ENCODE measurements at places on chromosomes 5 and 9.

- DNase-seq = no peak
Measured at GRCh38 chr5:181107699-181108098, 23.3 kb downstream of the OR2V1 start.

DNA sequence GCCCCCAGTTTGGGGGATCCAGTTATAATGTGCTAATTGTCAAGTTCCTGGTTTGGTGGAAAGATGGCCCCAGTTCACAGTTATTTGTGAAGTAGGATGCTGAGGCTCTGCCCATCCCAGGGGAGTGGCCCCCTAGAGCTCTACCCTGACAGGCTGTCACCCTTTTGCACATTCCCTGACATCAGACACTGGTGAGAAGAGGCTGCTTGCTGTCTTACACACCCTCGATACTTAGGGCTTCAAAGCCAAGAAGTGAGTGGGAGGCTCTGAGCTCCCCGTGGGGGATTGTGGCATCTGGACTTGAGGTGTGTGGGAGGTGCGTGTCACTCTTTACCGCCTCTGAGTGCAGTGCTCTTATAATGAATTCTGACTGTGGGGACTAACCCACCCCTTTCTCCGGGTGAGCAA, 168.5 kb downstream of the DOCK2 start:
- no peak for DNase-seq

DNA sequence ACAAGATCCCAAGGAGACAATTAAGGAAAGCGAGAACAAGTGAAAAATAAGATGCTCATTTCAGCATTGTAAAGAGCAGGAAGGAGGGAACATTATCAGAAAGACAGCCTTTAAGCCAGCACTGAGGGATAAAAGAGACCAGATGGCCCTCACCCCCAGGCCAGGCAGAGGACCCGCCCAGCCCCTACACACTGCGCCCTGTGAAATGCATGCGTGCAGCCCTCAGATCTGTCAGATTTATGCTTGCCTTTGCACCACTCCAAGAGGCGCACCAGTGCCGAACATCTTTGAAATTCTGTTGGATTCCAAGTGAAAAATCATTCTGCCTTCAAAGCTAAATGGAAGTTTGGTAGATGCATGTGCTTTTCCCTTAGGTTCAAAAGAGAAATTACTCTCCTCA, 378.0 kb downstream of the MLLT3 start:
- DNase-seq = no peak

- DNase-seq = no peak
Measured at GRCh38 chr9:80177949-80178480, 606.2 kb downstream of the TLE4 start.

DNA sequence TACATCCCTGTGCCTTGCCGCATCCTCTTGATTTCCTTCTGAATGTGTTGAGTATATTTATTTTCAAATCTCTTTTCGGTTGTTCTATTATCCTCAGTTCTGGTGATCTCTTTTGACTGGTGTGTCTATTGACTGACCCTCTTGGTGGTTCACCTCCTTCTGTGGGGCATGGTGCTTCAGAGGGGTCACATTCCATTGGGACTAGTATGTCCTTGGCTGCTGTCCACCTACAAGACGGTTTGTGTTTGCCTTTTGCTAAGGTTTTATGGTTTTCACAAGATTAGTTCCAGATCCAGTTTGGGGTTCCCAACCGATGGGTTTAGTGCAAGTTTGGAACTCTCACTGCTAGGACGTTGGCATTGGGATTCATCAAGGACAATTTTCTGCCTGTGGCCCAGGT, 66.6 kb downstream of the PHF2 start:
- no peak for DNase-seq

DNA sequence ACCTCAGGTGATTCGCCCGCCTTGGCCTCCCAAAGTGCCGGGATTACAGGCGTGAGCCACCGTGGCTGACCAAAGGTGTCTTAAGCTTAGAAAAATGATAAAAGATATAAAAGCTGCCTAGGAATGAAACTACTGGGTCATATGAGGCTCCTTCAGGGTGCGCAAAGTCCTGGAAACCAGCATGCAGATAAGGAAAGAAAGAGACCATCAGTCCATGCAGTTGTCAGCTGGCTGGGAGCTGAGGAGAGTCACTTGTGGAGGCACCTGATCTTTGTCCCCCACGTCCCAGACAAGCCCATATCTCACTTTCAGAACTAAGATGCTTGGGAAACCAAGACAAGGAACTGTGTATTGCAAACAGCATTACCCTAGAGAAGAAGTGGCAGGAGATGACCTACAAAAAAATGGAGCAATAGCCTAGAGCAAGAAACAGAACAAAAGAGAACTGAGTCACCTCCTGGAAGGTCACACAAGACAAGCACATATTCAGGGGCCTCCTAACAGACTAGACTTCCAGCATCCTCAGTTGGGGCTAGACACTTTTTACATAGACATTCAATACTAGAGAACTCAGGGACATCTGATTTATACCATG, 2.8 kb upstream of the CCDC125 start:
- DNase-seq = no peak

DNA sequence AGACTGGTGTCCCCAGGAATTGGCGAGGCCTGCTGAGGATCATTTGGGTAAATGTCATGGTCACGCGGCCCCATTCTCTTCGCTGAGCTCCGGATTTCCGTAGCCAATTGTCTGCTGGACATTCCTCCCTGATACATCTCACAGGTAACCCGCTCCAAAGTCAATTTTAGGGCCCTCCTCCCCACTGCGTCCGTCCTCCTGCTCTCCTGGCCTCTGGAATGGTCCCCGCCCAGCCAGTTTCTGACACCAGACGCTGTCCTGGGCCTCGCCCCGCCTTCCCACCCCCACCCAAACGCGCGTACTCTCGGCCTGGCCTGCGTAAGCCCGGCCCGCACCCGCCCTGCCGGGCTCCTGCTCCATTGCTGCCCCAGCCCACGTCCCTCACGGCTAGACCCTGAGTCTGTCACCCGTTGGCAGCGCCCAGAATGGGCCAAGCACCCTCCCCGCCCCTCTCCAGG, 202.0 kb downstream of the AUH start:
- no peak for DNase-seq

GRCh38 chr9:91843623-91844148, 106.3 kb downstream of the ROR2 start:
- no peak for DNase-seq

GRCh38 chr5:106875591-106876297, 795.0 kb downstream of the EFNA5 start:
- no peak for DNase-seq

- DNase-seq = no peak
Measured at GRCh38 chr5:5278201-5278814, 138.2 kb downstream of the ADAMTS16 start.

GRCh38 chr5:74778609-74779008, 11.6 kb downstream of the NSA2 start:
- DNase-seq = no peak
